Karpas-422 (cell line): ENCODE measurements at places on chromosomes 1 and 21. TPM values are rescaled to one million over a fixed set of nuclear protein-coding genes. Genes with fewer than 3 reads are reported as not detected.

Gene BGLAP
- 0.18 and 0.48 TPM in 2 replicates for total RNA-seq

Gene TIMM17A
- 35.6 and 39.8 TPM in 2 replicates for total RNA-seq

- DNase-seq: no peak
Observed at GRCh38 chr1:183780757-183781156, 24.2 kb upstream of the RGL1 start.

DNA sequence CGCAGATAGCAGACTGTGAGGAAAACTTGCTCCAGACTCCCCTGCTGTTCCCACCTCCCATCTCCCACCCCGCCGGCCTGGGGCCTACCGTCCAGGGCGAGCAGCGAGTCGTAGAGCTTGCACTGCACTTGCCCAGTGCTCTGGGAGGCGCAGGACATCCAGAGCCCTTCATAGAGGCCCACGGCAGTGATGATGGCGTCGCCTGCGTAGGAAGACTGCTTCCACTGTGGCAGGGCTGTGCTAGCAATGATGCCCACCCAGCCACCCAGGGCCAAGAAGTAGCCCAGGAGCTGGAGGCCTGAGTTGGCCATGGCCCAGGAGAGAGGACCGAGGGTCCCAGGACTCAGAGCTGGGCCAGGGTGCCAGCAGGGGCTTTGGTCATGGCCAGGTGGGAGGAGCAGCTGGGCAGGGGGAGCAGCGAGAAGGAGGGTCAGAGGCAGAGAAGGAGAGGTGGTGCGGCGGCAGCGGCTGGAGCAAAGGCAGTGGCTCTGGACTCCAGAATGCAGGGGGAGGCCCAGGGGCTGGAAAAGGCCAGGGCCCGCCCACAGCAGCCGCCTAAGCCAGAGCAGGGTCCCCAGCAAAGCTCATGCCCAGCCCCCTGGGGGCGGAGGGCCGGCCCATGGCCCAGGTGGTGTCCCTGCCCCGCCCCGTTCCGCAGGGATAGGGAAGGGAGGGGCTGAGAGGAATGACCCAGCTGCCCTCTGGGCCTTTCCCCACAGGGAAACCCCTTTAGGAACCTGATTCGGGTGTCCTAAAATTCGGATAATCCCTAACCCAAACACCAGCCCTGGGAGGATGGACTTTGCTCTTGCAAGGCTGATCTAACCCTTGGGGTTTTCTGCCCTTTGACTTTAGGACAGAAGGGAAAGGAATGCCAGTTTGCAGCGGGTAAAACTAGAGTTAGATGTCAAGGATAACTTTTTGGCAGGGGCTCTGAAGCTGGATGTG, at the start of gene CLDN19:
CLDN19 (minus strand) TSS at position 484 of the 948 bp plus-strand sequence; CDS start at position 311, 173 bp downstream.
- DNase-seq: no peak

DNA sequence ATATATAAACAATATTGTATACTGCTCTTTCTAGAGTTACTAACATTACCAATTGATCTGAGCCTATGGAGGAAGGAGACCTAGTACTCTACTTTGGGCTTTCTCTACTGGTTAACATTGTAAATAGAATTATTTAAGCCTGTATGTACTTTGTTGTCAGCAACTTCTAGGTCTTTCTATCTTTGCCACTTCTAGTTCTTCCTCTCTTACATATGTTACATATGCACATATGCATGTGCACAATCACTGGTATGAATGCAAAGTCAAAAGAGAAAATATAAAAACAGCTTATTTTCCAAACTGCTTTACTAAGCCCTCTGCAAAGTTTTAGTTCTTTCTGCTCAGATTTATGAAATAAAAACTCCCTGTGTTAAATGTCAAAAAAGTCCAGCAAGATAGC, 84.3 kb downstream of the PTPRC start:
- DNase-seq: no peak

DNA sequence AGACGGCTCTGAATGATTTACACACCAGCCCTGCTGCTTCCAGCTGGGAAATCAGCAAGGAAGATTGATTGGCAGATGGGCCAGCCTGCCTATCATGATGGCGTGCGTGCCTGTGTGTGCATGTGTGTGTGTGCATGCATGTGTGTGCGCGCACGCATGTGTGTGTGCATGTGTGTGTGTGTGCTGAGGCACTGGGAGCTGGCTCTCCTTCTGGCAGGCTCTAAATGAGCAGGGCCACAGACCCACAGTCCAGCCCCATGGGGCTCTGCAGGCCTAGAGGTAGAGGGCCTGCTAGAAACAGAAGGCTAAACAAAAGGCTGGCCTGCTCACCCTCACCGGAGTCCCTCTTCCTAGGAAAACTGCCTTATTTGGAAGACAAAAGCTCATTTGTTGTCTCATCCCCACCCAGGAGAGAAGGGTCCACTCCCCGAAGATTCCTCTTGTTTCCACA, 6.0 kb downstream of the KLHDC8A start:
- DNase-seq: no peak

Gene S100A16
- not detected in 2 replicates for total RNA-seq
